ENCODE measurements at places on chromosomes 3 and 15.
A peak's percentile ranks its signal among the peaks of the same experiment; 100 is the strongest.

GRCh38 chr3:60147249-60147950 lies 1097.6 kb upstream of the CFAP20DC start:
- DNase-seq, result no peak

DNA sequence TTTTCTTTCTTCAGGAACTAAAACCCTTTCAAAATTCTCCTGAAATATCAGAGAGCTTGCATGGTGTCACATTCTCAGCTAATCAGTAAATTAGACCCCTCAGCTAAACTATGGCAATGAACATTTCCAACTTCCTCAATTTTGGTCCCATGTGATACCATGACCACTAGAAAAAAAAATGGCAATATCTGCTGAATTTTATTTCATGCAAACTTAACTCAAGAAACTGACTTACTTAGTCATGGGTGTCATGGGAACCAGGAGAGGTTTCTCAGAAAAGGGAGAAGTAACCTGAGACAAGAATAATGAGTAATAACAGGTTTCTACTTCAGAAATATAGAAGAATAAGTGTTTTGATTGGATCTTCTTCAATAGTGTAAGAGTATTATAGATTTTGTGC lies 784.6 kb upstream of the ALCAM start:
- DNase-seq, result no peak

GRCh38 chr15:101712078-101712477 lies 12.2 kb downstream of the TARS3 start:
- no peak for DNase-seq

GRCh38 chr3:4587061-4587837 lies 94.1 kb downstream of the ITPR1 start:
- DNase-seq, result no peak

GRCh38 chr3:179544981-179545645 lies 17.6 kb upstream of the ACTL6A start:
- peak; percentile 73 for DNase-seq

DNA sequence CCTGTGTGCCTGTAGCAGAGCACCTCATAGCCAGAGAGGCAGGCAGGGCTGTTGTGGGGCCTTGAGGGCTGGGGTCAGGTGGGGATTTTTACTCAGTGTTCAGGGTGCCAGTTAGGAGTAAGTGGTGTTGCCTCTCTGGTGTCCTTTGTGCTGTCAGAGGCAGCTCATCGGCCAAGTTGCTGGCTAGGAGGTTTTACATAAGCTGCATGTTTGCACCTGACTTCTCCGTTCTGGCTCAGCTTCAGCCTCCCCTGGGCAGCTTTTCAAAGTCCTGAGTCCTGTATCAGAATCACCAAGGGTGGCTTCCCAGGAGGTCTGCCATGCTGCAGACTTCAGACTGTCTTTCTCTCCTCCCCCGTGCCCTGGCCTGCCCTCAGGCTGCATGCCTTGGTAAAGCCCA lies 242.6 kb upstream of the TPM1 start:
- no peak for DNase-seq

DNA sequence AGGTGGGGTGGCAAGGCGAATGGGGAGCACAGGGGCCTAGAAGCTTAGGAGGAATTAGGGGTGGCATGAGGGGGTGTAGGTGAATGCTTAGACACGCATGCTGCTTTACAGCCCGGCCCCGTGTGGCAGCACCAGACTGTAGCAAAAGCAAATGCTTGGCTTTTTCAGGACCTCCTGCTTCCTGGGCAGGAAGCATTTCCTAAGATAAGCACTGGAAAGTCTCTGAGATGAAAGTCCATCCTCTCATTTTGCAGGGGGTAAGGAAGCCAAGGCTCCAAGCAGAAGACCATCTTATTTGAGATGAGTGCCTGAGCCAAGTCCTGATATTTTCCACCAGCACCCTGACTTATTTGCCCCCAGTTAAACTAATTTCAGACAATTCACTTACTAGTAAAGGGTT lies 12.9 kb downstream of the SSUH2 start:
- no peak for DNase-seq

- peak; percentile 19 for DNase-seq
These were observed 482.8 kb upstream of the NAALADL2 start for GRCh38 chr3:174376346-174376745.

GRCh38 chr15:62390791-62391640 lies 225.9 kb upstream of the C2CD4B start:
- DNase-seq, result peak; percentile 52

DNA sequence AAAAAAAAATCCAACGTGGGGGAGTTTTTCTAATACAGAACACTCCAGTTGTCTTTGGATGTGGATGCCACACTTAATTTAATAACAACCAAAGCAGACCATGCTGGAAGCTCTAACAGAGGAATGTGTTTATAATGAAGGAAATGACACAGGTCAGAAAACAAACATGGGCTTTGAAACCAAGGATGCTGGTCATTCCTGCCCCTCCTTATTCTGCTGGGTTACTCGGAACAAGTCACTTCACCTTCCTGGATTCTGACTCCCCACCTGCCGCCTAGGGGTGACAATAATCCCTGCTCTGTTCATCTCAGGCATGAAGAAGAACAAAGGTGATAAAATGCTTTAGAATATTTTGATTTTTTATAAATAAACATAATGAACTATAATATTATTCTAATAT lies 240.9 kb upstream of the ADAMTS9 start:
- no peak for DNase-seq

DNA sequence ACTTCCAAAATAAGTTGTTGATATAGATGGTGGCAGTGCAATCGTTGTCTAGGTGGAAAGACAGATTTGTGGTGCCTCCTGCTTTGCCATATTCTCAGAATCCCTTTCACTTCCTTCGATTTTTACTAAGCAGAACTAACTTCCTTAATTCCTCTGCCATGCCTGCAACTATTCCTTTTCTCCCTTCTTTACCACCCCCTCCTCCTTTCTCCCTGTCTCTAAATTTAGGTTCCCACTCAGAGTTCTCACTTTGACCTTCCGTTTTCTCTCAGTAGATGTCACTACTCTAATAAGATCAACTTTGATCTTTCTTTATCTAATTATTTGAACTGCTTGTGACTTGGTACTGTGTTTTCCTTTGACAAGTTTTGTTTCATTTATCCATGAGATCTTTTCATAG lies 351.2 kb downstream of the LPP start:
- no peak for DNase-seq

GRCh38 chr3:14797731-14798130 lies 21.0 kb upstream of the FGD5 start:
- no peak for DNase-seq

- no peak for DNase-seq
These were observed 68.6 kb upstream of the RPL35A start for GRCh38 chr3:197881270-197881969.

- DNase-seq, result peak; percentile 95
These were observed 11.8 kb upstream of the UACA start for GRCh38 chr15:70775160-70775559.

DNA sequence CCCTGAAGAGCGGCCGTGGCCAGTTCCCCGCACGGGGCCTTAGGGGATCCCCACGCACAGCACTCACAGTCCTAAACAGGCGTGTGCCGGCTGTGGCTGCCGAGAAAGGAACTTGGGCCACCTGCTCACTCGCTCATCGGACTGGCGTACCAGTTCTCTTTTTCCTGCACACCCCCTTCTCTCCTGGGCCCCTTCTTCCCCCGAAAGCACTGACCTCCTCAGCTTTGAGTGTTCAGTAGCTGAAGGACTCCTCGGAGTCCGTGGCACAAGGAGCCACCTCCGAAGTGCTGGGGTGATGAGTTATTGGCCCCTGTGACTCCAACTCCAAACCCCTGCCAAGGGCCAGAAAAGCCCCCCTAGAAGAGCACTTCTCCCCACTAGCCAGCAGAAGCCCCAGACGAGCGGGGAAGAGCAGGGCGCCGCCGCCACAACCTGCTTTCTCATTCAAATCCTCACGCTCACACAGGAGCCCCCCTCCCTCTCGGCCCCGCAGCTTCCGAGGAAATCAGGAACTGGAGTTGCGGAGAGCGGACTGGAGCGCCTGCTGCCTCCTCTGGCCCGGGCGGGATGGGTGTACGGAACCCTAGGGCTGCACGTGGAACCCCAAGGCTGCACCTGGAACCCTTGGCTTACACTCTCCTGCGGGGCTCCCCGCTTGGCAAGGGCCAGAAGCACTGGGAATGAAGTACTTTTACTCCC lies at the start of gene PLCH1:
Gene PLCH1 (minus strand): TSS at position 446 of the 699 bp plus-strand sequence. CDS start 40,847 bp downstream, outside the sequence.
- DNase-seq, result peak; percentile 54

- no peak for DNase-seq
These were observed 24.5 kb downstream of the ESYT3 start for GRCh38 chr3:138458774-138459499.

DNA sequence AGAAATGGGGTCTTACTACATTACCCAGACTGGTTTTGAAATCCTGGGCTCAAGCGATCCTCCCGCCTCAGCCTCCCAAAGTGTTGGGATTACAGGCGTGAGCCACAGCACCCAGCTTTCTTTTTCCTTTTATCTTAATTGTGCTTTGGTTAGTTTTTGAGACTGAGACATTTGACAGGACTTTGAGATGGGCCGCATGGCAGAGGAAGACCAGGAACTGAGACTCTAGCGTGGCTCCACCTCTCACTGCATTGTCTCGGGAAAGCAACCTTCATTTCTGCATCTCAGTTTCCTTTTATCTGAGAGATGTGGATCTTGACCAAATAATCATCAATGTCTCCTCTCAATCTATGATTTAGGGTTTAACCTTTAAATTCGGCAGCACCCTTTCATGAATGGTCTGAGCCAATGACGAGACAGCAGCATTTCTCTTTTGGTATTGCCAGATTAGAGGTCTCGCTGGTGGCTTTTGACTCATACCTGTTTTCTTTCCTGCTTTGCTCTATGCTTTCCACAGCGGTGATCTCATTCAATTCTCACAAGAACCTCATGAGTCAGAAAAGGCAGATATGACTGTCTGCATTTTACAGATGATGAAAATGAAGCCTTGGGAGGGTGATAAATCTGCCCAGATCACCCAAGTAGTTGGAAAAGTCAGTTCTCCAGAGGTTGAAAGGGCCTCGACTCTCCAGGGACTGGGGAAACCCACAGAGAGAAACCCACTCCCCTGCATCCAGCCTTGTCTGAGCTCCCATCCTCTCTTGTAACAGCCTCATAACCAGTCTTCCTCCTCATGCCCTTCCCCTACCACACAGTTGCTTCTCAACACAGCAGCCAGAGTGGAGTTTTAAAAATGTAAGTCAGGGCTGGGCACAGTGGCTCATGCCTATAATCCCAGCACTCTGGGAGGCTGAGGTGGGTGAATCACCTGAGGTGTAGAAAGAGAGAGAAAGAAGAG lies 84.8 kb upstream of the FOXB1 start:
- DNase-seq, result peak; percentile 63

- no peak for DNase-seq
These were observed 54.4 kb downstream of the TPRA1 start for GRCh38 chr3:127535901-127536829.

GRCh38 chr3:181418233-181418632 lies 293.5 kb upstream of the SOX2 start:
- no peak for DNase-seq

DNA sequence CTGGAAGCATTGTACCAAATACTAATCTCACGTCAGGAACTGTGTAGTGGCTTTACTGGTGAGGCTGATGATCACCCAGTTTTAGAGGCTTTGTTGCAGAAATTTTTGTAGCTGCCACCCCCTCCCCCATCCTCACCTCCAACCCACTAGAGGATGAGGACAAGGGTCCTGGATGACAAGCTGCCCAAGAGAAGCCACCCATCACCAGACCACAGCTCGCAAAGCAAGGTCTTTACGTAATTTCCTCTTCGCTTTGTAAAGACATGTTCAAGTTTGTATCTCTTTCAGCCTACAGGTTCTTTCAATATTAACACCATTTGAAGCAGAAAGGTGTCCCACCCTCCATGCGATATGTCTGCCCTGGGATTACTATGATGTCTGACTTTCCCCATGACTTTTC lies 74.2 kb downstream of the LDHAL6B start:
- DNase-seq, result no peak

GRCh38 chr3:117630885-117631284 lies 921.3 kb downstream of the TUSC7 start:
- no peak for DNase-seq

DNA sequence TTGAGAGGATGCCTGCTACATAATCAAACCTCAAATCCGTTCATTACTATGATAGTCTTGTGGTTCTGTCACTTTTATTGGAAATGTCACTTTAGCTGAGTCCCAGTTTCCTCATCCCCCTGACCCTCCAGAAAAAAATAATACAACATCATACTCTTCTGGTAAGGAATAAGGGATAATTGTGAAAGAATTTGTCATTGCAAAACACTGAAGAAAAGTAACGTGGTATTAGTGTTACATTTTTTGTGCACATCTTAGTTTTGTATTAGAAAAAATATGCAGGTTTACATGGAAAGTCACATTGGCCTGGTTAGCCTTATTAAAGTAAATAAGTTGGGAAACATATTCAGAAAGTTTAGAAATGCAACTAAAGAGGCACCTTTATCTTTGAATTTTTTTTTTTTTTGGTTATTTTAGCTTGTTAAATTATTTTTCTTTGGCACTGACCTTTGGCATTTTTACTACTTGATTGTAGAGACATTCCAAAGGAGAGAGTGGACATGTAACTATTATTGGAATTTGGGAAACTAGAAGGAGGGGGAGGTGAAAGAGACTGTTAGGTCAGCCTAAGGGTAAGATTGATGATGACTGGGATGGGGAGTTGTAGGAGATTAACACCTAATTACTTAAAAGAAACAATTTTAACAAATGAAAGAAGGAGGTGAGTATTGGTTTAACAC lies 462.2 kb upstream of the RARB start:
- peak; percentile 40 for DNase-seq

- DNase-seq, result no peak
These were observed 15.9 kb upstream of the LAMP3 start for GRCh38 chr3:183178512-183178832.

DNA sequence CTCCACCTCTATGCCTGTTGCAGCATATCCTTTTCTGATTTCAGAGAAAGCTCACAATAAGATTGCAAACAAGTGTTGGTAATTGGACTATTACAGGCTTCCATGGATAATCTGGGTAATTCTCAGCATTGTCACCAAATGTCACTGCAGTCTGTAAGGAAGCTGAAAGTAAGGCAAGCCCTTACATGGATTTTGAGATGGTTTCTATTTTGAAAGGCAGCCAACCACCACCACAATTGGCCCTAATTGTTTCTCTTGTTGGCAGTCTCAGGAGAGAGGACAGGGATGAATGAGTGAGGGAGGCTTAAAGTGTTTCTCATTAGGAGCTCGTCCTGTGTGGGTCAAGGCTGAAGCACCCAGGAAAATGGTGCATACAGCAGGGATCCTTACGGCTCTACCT lies 879.9 kb downstream of the TUSC7 start:
- DNase-seq, result no peak

- no peak for DNase-seq
These were observed 71.6 kb upstream of the NEO1 start for GRCh38 chr15:72980661-72981060.

- peak; percentile 65 for DNase-seq
These were observed 102.0 kb downstream of the SST start for GRCh38 chr3:187568171-187568570.

DNA sequence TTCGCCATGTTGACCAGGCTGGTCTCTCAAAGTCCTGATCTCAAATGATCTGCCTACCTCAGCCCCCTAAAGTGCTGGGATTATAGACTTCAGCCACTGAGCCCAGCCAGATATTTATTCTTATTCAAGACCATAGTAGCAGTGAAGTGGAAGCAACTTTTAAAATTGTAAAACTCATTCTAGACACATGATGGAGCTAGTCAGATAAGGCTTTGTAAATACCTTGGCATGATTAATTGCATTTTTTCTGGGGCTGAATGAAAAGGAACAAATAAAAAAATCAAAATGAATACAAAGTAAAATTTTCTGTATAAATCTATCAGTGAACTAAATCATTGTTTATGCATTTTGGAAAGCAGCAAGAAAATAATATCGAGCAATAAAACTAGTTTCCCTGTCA lies 4.1 kb upstream of the MYO1E start:
- peak; percentile 12 for DNase-seq

- DNase-seq, result no peak
These were observed 3.7 kb downstream of the EOMES start for GRCh38 chr3:27718459-27718858.

GRCh38 chr3:13424865-13425617 lies 4.9 kb upstream of the NUP210 start:
- no peak for DNase-seq

Measured in EL (cell line).